Astrocyte (in vitro differentiated cells and primary cell): ENCODE measurements at places on chromosomes 4 and X. TPM values are rescaled to one million over a fixed set of nuclear protein-coding genes. Genes with fewer than 3 reads are reported as not detected.

DNA sequence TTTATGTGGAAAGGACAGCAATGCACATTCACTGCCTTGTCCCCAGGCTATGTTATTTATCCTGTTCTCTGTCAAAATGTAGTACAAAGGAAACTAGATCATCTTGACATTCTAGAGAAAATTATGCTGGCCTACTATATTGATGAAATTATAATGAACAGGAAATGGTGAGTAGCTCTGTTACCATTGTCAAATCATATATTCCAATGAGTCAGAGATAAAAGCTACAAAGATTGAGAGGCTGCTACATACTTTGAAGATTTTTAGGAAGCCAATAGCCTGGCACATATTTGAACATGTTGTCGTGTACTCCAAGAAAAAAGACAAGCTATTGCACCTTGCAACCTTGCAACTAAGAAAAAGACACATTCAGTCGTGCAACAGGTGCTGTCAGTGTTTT is 52.7 kb upstream of the TET2 start:
- peaks cover 10% of the 10 kb centered on the region for H3K4me1 ChIP-seq
- DNase-seq = peak; percentile 18
- no peaks in the 10 kb centered on the region for H3K36me3 ChIP-seq

GRCh38 chr4:96193061-96193460 is 353.2 kb downstream of the PDHA2 start:
- H3K27me3 ChIP-seq = no peaks in the 10 kb centered on the region
- H3K4me3 ChIP-seq = no peak overlapping the region
- peak; percentile 3 for DNase-seq
- no peaks in the 10 kb centered on the region for H3K4me1 ChIP-seq
- H3K27ac ChIP-seq = no peak overlapping the region

DNA sequence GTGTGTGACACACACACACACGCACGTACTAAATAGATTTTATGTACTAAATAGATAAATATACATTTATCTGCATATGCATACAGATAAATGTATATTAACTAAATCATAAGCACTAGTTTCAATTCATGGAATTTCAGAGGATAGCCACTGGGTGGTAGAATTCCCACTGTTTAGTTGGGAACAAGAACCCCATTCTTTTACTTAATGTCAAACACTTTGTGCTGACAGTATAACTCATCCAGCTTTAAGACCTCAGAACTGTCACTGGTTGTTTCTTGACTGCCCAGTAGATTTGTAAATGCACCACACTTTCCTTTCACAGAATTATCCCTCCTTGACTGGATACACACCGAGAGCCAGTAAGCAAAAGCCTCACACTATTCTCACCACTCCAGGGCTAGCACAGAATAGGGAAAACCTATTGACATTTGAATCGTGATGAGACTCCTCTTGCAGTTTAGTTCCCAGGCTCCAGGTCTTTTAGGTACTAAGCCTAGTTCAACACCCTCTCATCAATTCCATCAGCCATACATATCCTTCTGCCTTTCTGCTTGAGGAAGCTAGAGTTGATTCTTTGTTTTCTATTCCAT is 32.4 kb downstream of the PPARGC1A start:
- no peak overlapping the region for H3K4me3 ChIP-seq
- H3K27ac ChIP-seq = no peak overlapping the region
- DNase-seq = no peak
- no peaks in the 10 kb centered on the region for H3K36me3 ChIP-seq
- H3K27me3 ChIP-seq = no peaks in the 10 kb centered on the region
- H3K4me1 ChIP-seq = peaks cover 12% of the 10 kb centered on the region

GRCh38 chr4:73725985-73726384 is 14.4 kb upstream of the CXCL8 start:
- no peaks in the 10 kb centered on the region for H3K27me3 ChIP-seq
- peaks cover 19% of the 10 kb centered on the region for H3K4me1 ChIP-seq
- H3K27ac ChIP-seq = peak overlapping the region; percentile 76
- no peaks in the 10 kb centered on the region for H3K36me3 ChIP-seq

GRCh38 chrX:55005256-55005655 is 5.1 kb downstream of the APEX2 start:
- no peak overlapping the region for H3K27ac ChIP-seq
- peaks cover 6% of the 10 kb centered on the region for H3K36me3 ChIP-seq
- no peak overlapping the region for H3K4me3 ChIP-seq
- peaks cover 17% of the 10 kb centered on the region for H3K4me1 ChIP-seq

- H3K36me3 ChIP-seq = no peaks in the 10 kb centered on the region
- no peak overlapping the region for H3K27ac ChIP-seq
- no peak overlapping the region for H3K4me3 ChIP-seq
- no peaks in the 10 kb centered on the region for H3K27me3 ChIP-seq
- DNase-seq = peak; percentile 64
- H3K4me1 ChIP-seq = no peaks in the 10 kb centered on the region
Observed at GRCh38 chr4:126051689-126052424, 737.1 kb downstream of the FAT4 start.

GRCh38 chr4:47536966-47537365 is 51.9 kb downstream of the ATP10D start:
- H3K27ac ChIP-seq = no peak overlapping the region
- peaks cover 31% of the 10 kb centered on the region for H3K36me3 ChIP-seq
- peak; percentile 60 for DNase-seq
- no peak overlapping the region for H3K4me3 ChIP-seq

DNA sequence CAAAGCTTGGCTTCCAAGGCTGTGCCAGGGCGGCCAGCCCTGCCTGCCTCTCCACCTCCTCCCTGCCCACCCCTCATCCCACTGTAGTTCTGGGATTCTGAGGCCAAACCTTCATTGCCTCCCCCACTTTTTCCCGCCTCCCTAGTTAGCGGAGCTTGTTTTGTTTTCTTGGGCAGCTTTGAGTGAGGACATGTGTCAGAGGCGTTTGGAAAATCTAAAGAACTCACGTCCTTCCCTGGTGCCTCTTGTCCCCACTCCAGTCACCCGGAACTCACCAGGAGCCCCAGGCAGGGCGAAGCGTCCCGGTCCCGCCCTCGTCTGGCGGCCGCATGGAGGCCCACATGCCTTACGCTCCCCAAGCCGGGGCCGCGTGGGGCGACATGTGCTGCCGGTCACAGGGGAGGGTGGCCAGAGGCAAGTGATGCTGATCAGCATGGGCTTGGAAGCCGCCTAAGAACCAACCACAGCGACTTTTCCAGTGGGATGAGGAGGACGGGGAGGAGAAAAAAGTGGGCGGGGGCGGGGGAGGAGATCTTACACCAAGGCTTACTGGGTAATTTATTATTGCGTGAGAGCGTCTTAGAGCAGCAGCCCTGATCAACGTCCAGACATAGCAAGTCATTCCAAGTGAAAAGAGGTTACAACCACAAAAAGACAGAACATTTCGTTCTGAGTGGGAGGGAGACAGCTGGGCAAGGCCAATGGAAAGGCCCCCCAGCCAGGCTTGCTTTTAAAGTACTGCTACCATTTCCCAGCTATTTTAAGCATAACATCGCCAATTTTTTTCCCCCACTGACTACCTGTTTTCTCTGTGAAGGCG is 48.5 kb downstream of the PRPS1 start:
- no peaks in the 10 kb centered on the region for H3K36me3 ChIP-seq
- peaks cover 25% of the 10 kb centered on the region for H3K4me1 ChIP-seq
- H3K4me3 ChIP-seq = peak overlapping the region; percentile 58
- no peaks in the 10 kb centered on the region for H3K27me3 ChIP-seq

GRCh38 chr4:188300385-188300784 is 161.1 kb downstream of the TRIML1 start:
- no peaks in the 10 kb centered on the region for H3K27me3 ChIP-seq
- H3K36me3 ChIP-seq = no peaks in the 10 kb centered on the region
- H3K4me3 ChIP-seq = no peak overlapping the region
- no peak for DNase-seq
- no peaks in the 10 kb centered on the region for H3K4me1 ChIP-seq

- peak; percentile 40 for DNase-seq
- H3K27ac ChIP-seq = no peak within 1 kb of the TSS
- peaks cover 24% of the 10 kb centered on the region for H3K27me3 ChIP-seq
Observed at GRCh38 chrX:11665168-11666111, at the start of gene ARHGAP6. Gene ARHGAP6 (minus strand): TSS chrX:11665920. CDS start chrX:11664828, 1,092 bp downstream.

The PAGE5 gene
- not detected in 2 replicates for total RNA-seq

DNA sequence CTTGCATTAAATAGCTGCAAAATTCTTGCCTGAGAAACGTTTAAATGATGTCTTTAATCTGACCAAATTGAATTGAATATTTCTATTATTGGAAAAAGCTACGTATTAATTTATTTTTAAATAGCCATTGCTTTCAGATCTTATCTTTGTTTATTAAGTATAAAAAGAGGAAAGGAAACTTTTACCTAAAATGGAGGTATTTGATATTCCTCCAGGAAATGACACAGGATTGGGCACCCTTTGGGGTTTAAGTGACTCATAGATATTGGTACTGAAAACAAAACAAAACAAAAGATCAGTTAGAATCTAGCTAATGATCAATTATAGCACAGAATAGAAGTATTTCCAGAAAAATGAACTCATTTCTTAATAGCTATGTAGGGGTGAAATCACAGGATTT is 34.1 kb downstream of the PLS3 start:
- peaks cover 5% of the 10 kb centered on the region for H3K36me3 ChIP-seq
- no peaks in the 10 kb centered on the region for H3K27me3 ChIP-seq

GRCh38 chr4:122788935-122789334 is 37.7 kb upstream of the FGF2 start:
- no peak for DNase-seq
- no peak overlapping the region for H3K27ac ChIP-seq

DNA sequence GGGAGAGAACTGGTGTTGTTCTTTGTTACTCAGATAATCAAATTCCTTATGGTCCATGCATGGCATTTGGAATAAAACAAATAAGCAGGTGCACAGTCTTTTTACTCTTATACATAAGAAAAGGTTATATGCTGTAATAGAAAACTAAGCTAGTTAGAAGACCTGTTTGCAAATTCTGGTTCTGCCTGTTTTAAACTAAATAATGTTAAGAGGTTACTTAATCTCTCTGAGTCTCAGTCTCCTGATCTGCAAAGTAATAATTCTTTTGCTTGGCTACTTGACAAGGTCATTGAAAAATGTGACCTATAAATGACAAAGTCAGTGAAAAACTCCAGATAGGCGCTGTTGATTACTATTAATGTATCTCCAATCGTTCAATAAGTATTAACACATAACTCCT is 42.5 kb upstream of the ANXA3 start:
- H3K27me3 ChIP-seq = no peaks in the 10 kb centered on the region
- H3K36me3 ChIP-seq = no peaks in the 10 kb centered on the region
- DNase-seq = no peak
- H3K4me3 ChIP-seq = no peak overlapping the region
- no peak overlapping the region for H3K27ac ChIP-seq
